ENCODE measurements at places on chromosomes 12 and 14. TPM values are rescaled to one million over a fixed set of nuclear protein-coding genes. Genes with fewer than 3 reads are reported as not detected.

TAS2R7 gene
- not detected for total RNA-seq

ANO4 gene
- total RNA-seq: not detected

MARCHF9 gene
- 14.2 TPM for total RNA-seq

P2RX2 gene
- 0.17 TPM for total RNA-seq

IGFBP6 gene
- 50.2 TPM for total RNA-seq

RD3L gene
- not detected for total RNA-seq

PELI2 gene
- 0.10 TPM for total RNA-seq

KRT83 gene
- 0.07 TPM for total RNA-seq

EAPP gene
- 49.2 TPM for total RNA-seq

KCNC2 gene
- total RNA-seq: not detected

B3GNT4 gene
- 2.5 TPM for total RNA-seq

ASIC1 gene
- total RNA-seq: 9.2 TPM

MSRB3 gene
- 147 TPM for total RNA-seq

HSP90AA1 gene
- total RNA-seq: 161 TPM

AKAP6 gene
- 2.3 TPM for total RNA-seq

CIROP gene
- not detected for total RNA-seq

KRT71 gene
- not detected for total RNA-seq

CPSF2 gene
- total RNA-seq: 69.4 TPM

KCNA5 gene
- not detected for total RNA-seq

PROX2 gene
- not detected for total RNA-seq

SOCS2 gene
- total RNA-seq: not detected

ERP27 gene
- total RNA-seq: not detected

MYH6 gene
- not detected for total RNA-seq

Data from G401 (cell line).